ENCODE measurements at places on chromosomes 2 and 18. TPM values are rescaled to one million over a fixed set of nuclear protein-coding genes. Genes with fewer than 3 reads are reported as not detected.

- H3K27ac ChIP-seq = no peak overlapping the region
- H3K36me3 ChIP-seq = no peaks in the 10 kb centered on the region
- DNase-seq = no peak
- peaks cover 28% of the 10 kb centered on the region for H3K27me3 ChIP-seq
Measured at GRCh38 chr2:11524470-11524869, 9.4 kb upstream of the GREB1 start.

DNA sequence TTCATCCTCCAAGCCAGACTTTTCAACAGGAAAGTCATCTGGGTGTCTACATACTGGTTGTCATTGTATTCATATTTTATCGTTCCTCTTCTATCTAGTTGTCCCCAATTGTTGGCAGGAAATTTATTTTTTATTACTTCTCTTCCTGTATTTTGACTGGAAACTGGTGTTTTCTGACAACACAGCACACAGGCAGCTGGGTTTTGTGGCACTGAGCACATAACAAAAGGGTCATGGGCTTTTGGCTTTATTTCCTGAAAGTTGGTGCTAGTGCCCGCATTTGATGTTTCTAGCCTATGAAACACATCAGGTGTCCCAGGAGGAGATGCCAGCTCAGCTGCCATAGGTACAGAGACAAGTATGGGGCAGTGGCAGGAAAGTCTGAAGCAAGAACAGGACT is 126.4 kb downstream of the TMEM17 start:
- H3K27ac ChIP-seq = no peak overlapping the region
- no peaks in the 10 kb centered on the region for H3K27me3 ChIP-seq
- H3K4me1 ChIP-seq = no peaks in the 10 kb centered on the region
- H3K36me3 ChIP-seq = no peaks in the 10 kb centered on the region

DNA sequence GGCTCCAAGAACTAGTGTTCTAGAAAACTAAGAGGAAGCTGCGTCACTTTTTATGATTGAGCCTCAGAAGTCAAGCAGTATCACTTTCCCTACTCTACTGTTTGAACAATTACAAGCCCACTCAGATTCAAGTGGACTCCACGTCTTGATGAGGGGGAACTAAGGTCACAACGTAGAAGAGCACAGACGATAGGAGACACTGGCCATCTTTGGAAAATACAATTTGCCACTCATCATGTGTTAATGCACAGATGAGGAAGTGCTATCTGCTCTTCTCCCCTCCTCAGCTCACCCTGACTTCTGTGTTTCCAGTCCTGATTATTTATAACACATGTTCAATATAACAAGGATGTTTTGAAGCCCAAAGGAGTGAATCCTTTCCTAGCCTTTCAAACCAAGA is 76.1 kb upstream of the CYP1B1 start:
- no peaks in the 10 kb centered on the region for H3K36me3 ChIP-seq
- no peak overlapping the region for H3K4me3 ChIP-seq
- H3K27me3 ChIP-seq = no peaks in the 10 kb centered on the region
- no peak for DNase-seq

DNA sequence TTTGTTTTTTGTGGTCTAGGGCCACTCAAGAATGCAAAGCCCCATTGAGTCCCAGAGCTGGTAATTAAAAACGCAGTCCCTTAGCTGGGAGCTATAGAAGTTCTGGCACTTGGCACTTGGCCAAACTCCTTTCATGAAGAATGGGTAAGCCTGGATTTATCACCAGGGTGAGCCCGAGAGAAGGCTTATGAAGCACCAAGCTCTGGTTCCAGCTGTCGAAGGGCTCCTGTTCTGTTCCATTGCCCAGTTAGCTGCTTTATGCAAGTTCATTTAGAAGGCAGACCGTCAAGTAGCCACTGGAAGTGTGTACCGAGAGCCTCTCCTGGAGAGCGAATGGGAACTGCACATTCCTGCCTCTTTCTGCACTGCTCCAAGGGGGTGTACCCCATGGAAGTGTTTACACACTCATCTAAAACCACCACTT is 14.2 kb downstream of the ECEL1 start:
- H3K36me3 ChIP-seq = no peaks in the 10 kb centered on the region
- H3K4me3 ChIP-seq = no peak overlapping the region
- H3K4me1 ChIP-seq = no peaks in the 10 kb centered on the region

DNA sequence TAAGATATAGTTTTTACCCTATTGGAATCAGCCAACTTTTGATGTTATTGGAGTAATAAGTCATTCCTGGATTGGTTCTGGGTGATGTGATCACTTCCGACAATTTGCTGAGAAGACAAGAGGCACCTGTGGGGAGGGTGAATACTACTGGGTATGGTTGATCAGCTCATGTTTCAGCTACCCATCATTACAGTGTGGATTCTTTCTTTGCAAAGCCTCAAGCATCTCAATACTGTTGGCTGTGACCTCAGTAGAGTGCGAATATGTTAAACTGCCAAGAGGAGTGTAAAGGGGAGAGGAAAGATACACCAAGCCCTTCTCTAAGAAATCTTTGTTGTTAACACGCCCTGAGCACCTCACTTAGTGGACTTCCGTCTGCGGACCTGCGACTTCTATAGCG is 317.7 kb downstream of the TDRD15 start:
- H3K4me3 ChIP-seq = no peak overlapping the region
- no peaks in the 10 kb centered on the region for H3K4me1 ChIP-seq
- no peaks in the 10 kb centered on the region for H3K27me3 ChIP-seq
- DNase-seq = no peak
- no peak overlapping the region for H3K27ac ChIP-seq

DNA sequence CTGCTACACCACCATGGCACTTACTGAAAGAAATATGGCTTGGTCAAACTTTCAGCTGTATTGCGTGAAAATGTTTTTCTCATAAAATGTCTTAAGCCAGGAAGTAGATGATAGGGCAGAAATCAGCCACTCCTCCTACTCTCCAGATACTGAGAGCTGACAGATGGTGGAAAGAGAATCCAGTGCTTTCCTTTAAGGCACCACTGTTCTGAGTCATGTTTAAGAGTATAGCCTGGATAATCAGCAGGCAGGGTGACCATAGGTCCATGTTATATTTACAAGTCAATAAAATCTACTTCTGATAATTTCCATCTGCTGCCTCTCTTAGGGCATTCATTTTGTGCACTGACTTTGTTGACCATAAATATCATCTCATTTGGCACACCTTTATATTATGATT is 21.9 kb downstream of the ARPC2 start:
- H3K27ac ChIP-seq = no peak overlapping the region
- peaks cover 95% of the 10 kb centered on the region for H3K36me3 ChIP-seq
- DNase-seq = no peak

- no peaks in the 10 kb centered on the region for H3K4me1 ChIP-seq
- H3K27me3 ChIP-seq = peaks cover 10% of the 10 kb centered on the region
- no peak overlapping the region for H3K4me3 ChIP-seq
- no peaks in the 10 kb centered on the region for H3K36me3 ChIP-seq
Measured at GRCh38 chr2:169172151-169172735, 102.9 kb downstream of the DHRS9 start.

GRCh38 chr2:109635426-109636304 is 21.5 kb downstream of the SOWAHC start:
- no peaks in the 10 kb centered on the region for H3K4me1 ChIP-seq
- no peak overlapping the region for H3K27ac ChIP-seq
- no peak overlapping the region for H3K4me3 ChIP-seq
- no peaks in the 10 kb centered on the region for H3K36me3 ChIP-seq
- DNase-seq = no peak

CNRIP1 gene
- total RNA-seq = not detected

Measured in CD4-positive, alpha-beta T cell (primary cell).